Activated naive CD4-positive, alpha-beta T cell treated with anti-CD3 and anti-CD28 coated beads for 36 hours (primary cell): ENCODE measurements at places on chromosomes 2 and 18. TPM values are rescaled to one million over a fixed set of nuclear protein-coding genes. Genes with fewer than 3 reads are reported as not detected.

NDUFS1 gene
- total RNA-seq: 81.1 TPM

GRCh38 chr2:239554766-239555570, 154.1 kb upstream of the HDAC4 start:
- no peak for DNase-seq

DNA sequence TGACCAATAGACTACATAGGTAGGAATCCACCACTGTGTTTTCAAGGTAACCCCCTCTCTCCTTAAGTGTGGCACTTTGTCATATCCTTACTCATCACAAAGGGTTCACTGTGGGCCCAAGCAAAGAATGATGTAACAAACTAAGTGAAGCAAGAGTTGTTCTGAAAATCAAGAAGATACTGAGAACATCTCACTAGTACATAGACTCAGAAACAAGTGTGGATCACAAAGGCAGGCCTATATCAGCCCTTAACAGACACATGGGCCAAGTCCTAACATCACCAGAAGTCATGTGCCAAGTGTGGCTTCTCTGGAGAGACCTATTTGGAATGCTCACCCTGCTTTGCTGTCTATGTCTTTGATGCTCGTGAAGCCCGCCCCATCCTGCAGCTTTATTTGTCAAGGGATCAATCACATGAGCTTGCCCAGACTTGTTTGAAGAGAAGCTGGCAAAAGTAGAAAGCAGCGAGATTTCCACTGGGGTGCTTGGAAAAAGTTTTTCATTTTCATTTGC, 131.2 kb upstream of the TTC39C start:
- peak; percentile 15 for DNase-seq

GRCh38 chr2:145230546-145230945, 710.6 kb upstream of the ZEB2 start:
- DNase-seq: no peak

DNA sequence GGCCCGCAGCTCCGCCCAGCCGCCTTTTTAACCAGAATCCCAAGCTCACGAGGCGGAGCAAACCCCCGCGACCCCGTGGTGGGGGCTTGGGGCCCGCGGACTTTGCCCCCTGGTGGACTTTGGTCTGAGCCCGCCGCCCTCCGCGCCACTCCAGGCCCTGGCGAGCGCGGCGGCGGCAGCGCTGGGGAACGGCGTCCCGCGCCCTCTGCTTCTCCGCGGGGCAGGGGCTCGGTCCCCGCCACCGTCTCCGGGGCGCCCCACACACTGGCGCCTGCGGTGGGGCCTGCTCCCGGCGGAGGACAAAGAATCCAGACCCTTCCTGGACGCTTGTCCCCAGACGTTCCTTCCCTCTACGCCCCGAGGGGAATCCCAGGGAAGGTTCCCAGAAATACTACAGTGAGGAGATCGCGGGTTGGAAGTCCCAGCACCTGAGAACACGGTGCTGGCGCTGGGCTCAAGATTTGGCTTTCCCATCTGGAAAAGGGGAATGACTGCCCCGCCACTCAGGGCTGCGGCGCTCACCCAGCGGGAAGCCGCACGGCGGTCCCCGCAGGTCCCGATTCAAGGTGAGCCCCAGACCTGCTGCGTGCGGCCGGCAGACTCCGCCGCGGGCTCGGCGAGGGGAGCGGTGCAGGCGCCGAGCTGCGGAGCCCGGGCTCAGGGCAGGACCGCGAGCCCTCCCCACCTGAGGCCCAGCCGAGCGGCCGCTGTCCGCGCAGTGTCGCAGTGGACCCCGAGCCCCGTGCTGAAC, at the start of gene HAAO:
HAAO (minus strand) TSS at position 1 of the 751 bp plus-strand sequence. CDS start 47 bp downstream, outside the sequence.
- no peak for DNase-seq

GRCh38 chr2:80852808-80853139, 548.2 kb upstream of the LRRTM1 start:
- DNase-seq: no peak

DNA sequence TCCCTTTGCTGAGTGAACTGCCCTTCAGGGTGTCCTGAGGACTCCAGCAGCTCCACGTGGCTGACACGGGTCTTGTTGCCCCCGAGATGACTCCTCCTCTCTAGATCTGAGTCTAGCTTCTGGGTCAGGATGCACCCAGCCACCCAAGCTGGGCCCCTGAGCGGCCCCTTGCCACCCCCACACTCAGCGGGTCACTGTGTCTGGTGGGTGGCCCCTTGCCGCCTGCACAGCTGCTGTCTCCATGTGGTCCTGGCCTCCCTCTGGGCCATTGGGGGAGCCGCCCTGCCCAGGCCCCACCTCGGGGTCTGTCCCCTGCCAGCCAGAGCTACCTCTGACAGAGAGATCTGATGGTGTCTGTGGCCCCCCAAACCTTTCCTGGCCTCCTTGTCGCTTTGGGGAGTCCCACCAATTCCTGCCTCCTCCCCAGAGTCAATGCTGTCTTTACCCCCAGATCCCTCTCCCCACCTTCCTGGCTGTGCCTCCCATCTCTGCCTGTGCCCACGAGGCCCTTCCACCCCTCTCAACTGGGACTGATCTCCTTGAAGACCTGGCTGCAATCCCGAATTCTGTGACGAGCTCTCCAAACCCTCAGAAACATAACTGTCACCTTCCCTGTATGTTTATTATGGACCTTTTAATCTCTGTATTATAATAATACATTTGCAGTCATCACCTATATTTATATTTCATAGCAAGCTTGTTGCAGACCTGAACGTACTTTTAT, 46.5 kb downstream of the TWIST2 start:
- no peak for DNase-seq

MC4R gene
- total RNA-seq: not detected

DNA sequence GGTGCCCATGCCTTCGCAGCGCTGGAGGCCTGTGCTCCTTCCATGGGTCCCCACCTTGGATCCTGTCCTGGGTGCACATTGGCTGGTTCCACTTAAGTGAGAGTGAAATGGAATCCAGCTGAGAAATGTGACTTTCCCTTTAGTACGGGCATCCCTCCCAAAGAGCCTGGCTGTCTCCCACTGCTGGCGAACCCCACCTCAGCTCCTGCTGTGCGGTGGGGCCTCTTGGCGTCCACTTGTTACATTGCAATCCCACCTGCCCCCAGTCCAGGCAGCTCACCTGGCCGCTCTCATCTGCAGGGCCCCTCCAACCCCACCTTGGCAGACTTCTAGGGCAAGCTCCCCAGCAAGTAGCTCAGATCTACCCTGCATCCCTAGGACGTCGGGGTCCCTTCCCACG, 35.5 kb upstream of the GNAL start:
- no peak for DNase-seq

DNA sequence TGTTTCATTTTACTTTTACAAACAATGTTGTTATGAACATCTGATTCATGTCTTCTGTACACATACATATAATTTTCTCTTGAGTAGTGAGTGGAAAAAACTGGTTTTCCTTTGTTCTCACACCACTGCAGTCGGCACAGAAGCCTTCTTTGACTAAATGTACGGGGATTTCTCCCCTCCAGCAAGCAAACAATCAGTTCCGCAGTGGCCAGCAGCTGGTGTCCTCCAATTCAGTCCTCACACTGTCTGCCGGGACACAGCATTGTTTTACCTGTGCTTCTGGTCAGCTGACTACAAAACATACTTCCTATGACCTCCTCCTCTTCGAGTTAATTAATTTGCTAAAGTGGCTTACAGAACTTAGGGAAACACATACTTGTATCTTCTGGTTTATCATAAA, 202.8 kb downstream of the WDR7 start:
- DNase-seq: no peak

- DNase-seq: peak; percentile 60
These were observed 15.0 kb downstream of the HS1BP3 start for GRCh38 chr2:20635675-20636584.

DNA sequence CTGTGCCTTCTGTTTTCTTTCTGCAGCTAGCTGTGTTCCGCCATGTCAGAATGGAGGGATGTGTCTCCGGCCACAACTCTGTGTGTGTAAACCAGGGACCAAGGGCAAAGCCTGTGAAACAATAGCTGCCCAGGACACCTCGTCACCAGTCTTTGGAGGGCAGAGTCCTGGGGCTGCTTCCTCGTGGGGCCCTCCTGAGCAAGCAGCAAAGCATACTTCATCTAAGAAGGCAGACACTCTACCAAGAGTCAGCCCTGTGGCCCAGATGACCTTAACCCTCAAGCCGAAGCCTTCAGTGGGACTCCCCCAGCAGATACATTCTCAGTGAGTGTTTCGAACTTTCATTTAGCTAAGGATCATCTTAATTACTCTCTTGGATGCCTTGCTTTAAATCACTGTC, 74.1 kb downstream of the LTBP1 start:
- DNase-seq: no peak

- no peak for DNase-seq
These were observed 113.7 kb downstream of the PRKCE start for GRCh38 chr2:45765007-45765727.

BOK gene
- not detected for total RNA-seq

GRCh38 chr2:217667512-217667911, 335.3 kb downstream of the TNS1 start:
- DNase-seq: no peak

DNA sequence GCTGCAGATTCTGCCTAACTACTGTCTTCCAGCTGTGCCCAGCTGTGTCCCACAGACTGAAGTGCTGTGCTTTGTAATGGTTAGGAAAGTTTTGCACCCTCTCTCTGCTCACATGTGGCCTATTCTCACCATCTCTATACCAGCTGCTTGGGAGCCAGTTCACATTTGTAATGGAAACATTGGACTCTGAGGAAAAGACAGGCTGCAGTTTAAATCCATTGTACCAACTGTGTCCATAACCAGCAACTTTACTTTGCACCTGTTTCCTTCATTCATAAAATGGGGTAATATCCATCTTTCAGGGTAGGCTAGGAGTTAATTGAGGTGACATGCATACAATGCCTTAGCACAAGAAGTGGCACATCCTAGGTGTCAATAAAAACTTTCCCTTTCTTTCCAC, 344.0 kb downstream of the TNS1 start:
- no peak for DNase-seq

DNA sequence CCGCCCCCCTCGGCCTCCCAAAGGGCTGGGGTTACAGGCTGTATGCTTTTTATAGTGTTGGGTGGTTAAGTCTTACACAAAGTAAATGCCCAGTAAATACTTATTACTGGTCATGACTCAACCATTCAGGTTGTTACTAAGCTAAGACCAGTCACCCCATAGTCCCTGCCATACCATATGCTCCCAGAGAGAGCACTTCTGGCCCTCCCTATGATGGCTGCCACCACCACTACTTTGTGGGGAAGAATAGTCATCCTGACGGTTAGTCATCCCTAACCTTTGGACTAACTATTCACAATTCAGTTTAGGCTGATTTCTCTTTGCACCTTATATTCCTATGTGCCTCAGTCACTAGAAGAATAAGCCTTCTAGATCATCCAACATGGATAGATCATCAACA, 42.0 kb upstream of the MSH2 start:
- DNase-seq: no peak

DNA sequence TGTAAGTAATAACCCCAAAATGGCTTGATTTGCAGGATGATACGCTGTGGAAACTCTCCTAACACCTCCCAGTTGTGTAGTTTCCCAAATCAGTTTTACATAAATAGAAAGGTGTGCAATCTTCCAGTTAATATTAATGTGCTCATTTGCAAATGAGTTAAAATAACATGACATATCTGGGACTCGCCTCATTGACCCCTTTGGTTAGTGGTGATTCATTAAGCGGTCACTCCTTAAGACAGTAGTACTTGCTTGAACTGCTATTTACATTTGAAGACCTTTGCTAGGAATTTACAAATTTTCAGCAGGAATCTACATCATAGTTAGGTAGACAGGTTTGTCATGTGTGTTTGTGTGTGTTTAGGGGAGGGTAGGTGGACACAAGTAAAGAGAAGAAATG, 1367.7 kb upstream of the CELF4 start:
- DNase-seq: peak; percentile 11

GRCh38 chr18:1062588-1062987, 157.9 kb downstream of the ADCYAP1 start:
- no peak for DNase-seq
